ENCODE measurements at places on chromosomes 4 and X.

- DNase-seq, result no peak
Observed at GRCh38 chrX:45566456-45566855, 365.8 kb upstream of the DIPK2B start.

GRCh38 chrX:9671998-9672397, 93.6 kb downstream of the GPR143 start:
- DNase-seq, result no peak

DNA sequence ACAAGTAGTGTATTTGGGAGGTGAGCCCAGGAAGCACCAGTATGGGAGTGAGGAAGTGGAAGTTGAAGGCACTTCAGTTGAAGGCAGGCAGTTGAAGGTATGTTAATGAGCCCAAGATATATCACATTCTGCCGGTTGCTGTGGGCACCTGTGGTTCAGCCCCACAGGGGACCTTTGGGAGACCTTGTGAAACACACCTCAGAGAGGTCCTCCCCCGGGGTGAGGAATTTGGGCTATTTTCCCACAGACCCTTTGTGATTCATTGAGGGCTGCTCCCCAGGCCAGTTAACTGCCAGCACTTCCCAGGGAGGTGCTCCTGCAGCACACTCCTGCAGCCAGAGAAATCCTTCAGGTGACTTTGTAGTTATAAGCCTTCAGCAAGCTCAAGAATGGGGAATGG, 45.9 kb downstream of the PTCHD1 start:
- no peak for DNase-seq

DNA sequence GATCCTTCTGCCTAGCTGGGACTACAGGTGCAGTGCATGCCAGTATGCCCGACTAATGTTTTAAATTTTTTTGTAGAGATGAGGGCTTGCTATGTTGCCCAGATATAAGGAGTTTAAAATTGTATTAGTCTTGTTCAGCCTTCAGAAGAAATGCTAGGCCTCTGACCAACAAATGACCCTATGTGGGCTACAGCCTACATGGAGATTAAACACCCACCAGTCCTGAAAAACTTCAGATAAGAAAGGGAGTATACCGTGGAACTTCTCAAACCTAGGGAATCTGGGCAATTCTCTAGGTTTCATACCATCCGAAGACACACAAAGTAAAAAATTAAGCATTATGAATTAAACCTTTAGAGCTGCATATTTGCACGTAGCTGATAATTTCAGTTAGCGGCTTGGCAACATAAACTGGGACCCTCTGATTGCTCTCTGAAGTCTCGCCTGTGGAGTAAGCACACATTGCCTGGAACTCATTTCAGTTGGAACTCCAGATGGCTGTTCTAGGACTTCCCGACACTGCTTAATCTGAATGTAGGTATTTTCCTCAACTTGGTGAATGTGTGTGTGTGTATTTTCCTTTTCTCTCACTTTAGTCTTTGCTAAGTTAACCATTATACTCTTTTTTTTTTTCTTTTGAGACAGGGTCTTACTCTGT, 33.0 kb downstream of the MOB1B start:
- no peak for DNase-seq

GRCh38 chr4:95158626-95159025, 390.1 kb downstream of the UNC5C start:
- no peak for DNase-seq

DNA sequence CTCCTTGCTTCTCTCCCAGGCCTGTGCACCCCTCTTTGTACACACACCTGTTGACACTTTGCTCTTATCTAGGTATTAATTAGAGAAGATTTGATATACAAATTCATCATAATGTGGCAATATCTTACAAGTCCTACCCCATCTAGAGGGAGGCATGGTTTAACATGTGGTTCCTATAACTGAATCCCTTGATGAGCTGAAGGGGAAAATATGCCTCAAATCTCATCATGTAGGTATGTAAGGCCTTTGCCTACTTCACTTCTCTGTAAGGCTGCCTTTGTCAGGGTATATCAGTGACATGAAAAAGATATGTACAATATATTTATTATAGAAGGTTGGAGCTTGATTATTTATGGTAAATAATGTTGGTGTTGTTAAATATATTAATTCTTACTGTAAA, 31.9 kb downstream of the HTR2C start:
- no peak for DNase-seq

DNA sequence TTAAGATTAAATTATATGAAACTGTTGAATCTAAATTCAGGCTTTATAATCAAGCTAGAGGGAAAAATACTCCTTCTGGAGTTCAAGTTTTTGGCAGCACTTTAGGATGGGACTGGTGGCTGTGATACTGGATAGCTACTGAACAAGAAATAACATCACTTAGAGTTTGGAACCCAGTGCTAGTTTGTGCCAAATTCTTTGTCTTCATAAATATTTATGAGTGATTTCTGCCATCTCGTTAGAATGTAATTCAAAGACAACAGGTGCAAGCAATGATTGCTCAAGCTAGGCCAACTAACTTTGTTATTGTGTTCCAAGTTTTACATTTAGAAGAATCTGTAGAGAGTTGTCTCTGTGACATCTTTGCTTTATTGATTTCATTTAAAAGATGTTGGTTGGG, 417.9 kb downstream of the FAT4 start:
- no peak for DNase-seq

DNA sequence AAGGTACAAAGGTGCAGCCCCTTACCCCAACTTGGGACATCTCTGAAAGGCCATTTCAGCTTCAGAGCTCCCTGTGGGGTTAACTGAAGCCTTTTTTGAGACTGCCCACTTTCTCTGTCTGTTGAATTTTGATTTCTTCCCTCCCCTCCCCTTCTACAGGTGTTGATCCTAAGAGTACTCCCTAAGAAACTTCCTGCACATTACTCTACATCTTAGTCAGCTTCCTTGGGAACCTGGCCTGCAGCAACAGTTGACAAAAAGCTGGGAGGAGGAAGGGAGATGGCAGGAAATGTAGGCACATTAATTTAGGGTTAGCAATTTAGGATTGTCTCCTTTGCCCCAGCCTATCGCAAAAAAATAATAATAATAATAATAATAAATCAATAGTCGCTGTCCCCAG, 1.2 kb upstream of the IDS start:
- DNase-seq, result no peak

- no peak for DNase-seq
Observed at GRCh38 chr4:86688026-86688425, 93.9 kb downstream of the PTPN13 start.

DNA sequence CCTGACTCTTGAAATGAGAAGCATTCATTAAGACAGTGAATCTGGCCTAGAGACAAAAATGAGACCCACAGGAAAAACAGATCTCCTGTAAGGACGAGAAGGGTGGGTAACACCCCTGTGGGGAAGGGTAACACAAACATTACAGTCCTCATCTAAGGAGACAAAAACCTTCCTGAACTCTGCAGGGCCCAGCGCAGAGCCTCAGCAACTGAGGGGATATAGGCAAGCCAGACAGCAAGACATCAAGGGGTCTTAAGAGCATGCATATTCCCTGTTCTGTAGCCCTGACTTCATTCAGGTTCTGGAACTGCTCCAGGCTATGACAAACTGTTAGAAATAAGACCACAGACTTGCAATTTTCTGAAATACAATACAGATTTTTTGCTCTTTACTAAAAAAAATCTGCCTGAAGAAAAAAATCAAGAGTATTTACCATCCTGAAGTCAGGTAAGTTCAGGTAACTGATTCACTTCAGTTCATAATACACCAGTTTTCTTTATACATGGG, 15.5 kb downstream of the COX18 start:
- DNase-seq, result no peak

- no peak for DNase-seq
Observed at GRCh38 chrX:19040373-19040772, 56.5 kb upstream of the PHKA2 start.

- no peak for DNase-seq
Observed at GRCh38 chr4:145484225-145484846, 2.7 kb downstream of the SMAD1 start.

DNA sequence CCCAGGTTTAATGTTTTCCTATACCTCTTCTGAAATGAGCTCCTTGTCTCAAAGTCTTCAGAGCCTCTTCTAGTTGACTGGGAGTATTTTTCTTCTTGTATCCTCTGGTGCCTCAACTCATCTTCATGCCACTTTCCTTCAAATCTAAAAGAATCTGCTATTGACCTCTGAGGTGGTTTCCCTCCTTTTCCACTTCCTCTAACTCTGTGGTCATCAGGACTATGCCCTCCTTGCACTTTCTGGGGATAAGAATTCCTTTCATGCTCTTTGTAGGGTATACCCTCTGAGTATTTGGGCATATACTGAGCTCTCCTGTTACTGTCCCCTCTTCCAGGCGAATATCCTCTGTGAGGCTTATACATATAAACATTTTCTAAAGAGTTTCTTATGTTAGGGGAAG, 24.8 kb downstream of the BCLAF3 start:
- DNase-seq, result no peak

GRCh38 chr4:76589872-76590797, 155.1 kb downstream of the SHROOM3 start:
- peak; percentile 90 for DNase-seq

GRCh38 chr4:108854786-108855185, 91.9 kb upstream of the ETNPPL start:
- DNase-seq, result no peak

DNA sequence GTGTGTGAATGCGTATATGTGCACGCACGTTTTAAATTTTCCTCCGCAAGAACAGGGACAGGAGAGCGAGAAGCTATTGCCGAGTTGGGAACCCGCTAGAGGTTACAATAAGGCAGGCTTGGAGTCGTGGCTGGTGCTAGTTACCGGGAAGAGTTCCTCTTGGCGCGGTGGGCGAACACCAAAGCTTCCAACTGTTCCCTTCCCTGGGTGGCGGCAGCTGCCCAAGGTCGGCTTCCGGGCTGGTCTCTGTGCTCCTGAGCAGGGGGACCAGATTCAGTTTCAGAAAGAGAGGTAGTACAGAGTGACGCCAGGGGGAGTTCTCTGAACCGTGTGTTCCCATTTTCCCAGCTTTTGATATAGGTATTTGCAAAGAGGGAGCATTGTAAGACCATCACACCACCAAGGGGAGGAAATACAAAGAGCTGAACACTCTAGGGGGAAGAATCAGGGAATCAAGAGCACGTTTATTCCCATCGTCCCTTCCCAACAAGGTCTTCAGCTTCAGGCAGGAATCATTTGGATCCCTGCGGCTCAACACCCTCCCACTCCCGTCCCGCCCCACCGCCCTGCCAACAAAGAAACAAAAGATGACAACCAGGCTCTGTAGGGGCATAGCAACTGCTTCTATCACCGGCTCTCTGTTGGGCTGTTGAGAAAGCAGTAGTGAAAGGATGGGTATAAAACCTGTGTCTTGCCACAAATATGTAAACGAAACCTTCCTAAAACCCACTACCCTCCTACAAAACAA, 113.6 kb upstream of the TEX13C start:
- DNase-seq, result no peak

DNA sequence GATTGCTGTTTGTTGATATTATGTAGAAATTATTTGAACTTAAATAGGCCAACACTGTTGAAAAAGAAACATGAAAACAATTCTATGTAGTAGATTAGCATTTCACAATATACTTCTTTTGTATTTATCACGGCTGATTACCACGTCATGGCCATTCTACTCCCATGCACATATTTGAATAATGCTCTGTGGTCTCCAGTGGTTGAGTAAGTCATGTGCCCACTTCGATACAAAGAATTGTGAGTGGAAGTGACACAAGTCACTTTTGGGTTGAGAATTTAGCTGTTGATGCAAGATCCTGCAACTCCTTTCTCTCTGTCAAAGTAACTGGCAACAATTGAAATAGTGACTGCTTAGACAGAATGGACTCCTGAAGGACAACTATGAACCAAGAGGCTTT, 6.7 kb upstream of the FSTL5 start:
- DNase-seq, result no peak

- no peak for DNase-seq
Observed at GRCh38 chrX:145821291-145821897, 3.8 kb downstream of the SLITRK2 start.

GRCh38 chrX:96538104-96538725, 146.4 kb upstream of the DIAPH2 start:
- no peak for DNase-seq

DNA sequence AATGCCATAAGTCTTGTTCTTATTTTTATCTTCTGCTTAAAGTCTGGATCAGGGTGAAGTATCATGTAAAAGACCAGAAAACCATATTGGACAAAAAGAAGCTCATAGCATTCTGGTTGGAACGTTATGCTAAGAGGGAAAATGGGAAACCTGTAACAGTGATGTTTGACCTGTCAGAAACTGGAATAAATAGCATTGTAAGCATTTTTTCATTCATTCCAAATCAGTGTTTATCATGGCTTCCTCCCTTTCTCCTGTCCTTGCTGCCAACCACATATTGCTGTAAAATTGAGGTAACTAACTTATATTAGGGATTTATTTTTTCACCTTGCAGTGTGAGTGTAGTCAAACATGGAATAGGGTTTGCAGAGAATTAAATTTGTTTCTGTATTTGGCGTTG, 23.8 kb downstream of the MOSPD2 start:
- DNase-seq, result no peak

- no peak for DNase-seq
Observed at GRCh38 chr4:131534944-131535645, 1614.0 kb upstream of the PCDH10 start.

DNA sequence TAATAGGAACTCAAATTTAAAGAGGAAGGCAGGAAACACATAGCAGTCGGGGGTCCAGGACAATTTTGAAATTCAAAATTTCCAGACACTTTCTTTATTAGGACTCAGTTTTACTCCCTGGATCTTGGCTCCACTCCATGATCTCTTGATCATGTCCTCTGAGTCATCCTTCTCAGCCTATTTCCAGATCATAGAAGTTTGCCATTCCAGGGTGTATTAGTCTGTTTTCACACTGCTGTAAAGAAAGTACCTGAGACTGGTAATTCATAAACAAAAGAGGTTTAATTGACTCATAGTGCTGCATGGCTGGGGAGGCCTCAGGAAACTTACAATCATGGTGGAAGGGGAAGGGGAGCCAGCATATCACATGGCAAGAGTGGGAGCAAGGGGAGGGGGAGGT, 564.7 kb upstream of the ACTRT1 start:
- DNase-seq, result no peak

DNA sequence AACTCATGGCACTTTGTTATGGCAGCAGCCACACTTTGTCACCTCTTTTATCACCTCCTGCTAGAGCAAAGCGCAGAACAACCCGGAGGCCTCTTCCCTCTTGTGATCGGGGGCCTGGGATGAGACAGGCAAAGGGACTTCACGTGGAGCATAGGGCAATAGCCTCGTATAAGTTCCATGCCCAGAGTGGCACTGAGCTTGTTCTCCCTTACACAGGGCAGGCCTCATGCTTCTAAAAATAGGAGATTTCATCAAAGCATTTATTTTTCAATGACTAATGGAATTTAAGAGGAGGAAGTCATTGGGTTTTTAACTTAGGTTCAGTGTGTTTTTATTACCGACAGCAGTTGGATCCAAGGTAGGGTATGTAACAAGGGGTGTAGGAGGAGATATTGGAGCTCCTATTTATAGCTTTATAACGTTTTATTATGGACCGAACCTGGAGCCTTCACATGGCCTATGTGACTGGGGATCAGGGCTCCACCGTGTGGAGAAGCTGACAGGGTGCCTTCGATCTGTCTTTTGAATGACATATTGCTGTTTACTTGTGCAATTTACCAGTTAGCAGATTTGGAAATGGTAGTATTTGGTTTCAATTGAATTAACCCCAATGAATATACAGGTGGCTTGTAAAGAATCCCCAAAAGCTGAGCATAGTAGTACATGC, 93.8 kb downstream of the SLC2A9 start:
- no peak for DNase-seq

- no peak for DNase-seq
Observed at GRCh38 chrX:18549643-18550042, 122.3 kb downstream of the RS1 start.

GRCh38 chr4:156596026-156596425, 375.6 kb downstream of the PDGFC start:
- DNase-seq, result no peak

- DNase-seq, result no peak
Observed at GRCh38 chrX:153799326-153799725, 4.9 kb downstream of the SSR4 start.

Measured in AG09309 (cell line).